ENCODE measurements at places on chromosomes 4 and X.

GRCh38 chr4:10022346-10023049 is 1.2 kb upstream of the SLC2A9 start:
- DNase-seq = no peak

DNA sequence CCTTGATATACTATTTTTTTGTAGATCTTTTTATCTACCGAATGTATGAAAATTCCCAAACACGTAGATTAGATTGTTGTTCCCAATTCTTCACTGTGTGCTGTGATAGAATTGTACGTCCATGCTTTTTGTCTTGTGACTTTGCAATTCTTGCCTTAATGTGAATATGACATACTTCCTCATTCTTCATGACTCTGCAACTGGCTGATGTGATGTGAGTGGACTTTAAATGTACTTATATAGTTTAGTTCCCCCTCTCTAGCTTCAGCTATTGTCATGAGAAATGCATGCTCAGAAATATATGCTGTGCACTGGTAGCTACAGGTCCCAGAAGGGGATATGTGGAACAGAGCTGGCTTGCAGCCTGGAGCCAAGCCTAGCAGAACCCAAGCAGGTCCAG is 89.4 kb downstream of the FTHL17 start:
- no peak for DNase-seq

DNA sequence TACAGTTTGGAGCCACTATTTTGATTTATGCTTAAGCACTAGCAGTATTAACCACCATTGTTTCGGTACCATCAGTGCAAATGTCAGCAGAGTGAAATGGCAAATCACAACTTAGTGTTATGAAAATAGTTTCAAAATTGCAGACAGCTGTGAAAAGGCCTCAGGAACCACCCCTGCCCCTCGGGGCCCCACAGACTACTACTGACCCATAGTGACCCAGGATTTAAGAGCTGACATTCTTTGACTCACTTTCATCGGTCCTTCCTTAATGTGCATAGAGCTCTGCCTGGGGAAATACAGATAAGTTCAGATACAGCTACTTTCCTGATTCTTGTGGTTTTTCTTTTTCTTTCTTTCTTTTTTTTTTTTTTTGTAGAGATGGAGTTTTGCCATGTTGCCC is 3.3 kb upstream of the BBS7 start:
- DNase-seq = no peak

DNA sequence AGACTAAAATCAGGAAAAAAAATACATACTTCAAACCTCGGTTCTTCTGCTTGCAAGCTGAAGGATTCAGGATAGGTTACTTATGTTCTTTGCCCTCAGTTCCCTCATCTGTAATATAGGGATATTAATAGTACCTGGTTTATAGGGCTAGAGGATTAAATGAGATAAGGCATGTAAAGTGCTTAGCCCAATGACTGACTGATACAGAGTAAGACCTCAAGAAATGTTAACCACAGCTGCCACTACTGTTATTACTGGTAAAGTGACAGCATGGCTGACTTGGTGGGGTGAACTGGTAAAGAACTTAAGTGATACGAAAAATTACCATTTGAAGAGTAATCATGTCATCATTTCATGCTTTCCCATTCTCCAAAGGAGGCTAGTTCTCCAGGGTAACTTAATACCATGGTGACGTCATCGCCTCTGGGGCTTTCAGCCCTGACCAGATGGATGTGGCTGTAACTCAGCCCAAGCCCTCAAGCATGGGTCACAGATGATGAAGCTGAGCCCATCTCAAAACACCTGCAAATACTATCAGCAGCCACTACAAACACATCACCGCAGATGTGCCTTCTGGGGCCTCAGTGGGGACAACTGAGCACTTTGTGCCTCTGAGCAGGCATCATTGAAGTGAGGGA is 44.5 kb upstream of the SCML1 start:
- peak; percentile 32 for DNase-seq

DNA sequence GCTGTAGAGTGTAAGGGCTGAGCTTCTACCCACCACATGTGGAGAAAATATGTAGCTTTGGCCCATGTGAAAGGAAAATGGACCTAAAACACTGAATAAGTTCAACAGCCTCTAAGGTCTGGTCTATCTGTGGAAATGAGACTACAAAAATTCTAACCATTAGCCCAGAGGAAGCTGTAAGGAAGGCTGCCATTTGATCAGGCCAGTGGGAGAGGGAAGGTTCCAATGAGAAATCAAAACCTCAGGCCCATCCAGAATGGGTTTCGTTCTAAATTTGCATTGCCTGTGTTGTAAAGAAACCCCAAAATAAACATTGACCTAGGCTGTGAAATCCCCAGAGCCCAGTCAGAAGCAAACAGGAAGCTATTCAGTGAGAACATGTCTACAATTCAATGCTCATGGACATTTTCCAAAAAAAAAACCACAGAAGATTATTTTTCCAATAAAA is 320.4 kb upstream of the SLC7A11 start:
- DNase-seq = no peak

DNA sequence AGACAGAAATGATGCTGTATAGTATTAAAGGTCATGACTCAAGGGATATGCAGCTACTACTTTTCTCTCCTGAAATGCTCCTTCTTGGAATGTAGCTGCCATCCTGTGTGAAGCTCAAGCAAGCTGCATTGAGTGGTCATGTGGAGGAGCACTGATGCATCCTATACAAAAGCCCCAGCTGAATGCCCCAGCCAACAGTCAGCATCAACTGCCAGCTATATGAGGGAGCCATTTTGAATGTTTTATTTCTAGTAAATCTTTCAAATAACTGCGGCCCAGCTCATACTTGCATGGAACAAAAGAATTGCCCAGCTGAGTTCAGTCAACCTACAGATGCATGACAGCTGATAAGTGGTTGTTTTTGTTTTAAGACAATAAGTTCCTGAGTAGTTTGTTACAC is 165.0 kb upstream of the GEMIN8 start:
- no peak for DNase-seq

- DNase-seq = no peak
Measured at GRCh38 chr4:166045457-166045856, 172.4 kb downstream of the TLL1 start.

GRCh38 chr4:58776627-58777026 is 1666.4 kb upstream of the IGFBP7 start:
- DNase-seq = peak; percentile 66

DNA sequence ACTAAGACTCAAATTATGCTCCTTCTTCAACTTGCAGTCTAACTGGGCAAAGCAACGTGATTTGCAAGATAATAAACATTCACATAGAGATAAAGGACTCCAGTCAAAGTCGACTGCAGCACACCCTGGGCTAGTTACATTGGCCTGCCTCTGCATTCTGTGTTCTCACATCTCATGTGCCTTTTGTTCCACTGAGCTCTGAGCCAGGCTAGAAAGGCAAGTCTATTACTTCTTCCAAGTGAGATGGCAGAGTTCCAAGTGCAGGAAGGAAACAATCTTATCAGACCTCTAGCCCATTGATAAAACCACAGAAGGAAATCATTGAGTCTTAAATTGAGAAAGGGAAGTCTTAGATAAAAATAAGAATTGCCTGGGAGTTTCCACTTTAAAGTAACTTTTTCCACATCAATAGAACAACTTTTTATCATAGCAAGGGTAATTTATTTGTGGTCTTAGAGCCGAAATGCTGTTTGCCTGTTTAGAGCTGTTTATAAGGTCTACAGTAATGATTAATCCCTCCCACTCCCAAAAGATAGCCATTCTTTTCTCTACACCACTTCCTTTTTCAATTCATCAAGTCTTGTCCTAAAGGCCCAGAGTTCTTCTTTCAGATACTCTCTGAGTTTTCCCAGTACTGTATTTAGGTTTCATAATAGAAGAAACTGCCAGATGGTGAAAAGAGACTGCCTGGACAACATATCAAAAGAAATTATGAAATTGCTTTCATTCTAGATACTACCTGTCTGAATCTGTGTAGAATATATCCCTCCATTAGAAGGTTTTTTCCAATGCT is 200.2 kb downstream of the GUCY2F start:
- no peak for DNase-seq

DNA sequence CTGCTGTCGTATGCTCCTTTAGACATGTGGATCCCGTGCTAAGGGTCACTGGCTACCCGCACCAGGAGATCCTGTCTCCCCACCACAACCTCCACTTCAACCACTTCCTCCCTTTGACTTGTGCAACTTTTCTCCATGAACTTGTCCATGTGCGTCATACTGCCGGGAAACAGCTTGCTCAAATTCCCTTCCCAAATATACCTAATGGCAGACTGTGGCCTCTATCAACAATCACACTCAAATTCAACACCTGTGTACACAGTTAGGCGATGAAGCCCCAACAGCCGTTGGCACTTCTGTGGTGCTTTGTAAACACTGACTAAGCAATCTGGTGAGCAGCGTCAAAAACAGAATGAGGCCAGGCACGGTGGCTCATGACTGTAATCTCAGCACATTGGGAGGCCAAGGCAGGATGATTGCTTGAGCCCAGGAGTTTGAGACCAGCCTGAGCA is 49.5 kb downstream of the CD99L2 start:
- no peak for DNase-seq

DNA sequence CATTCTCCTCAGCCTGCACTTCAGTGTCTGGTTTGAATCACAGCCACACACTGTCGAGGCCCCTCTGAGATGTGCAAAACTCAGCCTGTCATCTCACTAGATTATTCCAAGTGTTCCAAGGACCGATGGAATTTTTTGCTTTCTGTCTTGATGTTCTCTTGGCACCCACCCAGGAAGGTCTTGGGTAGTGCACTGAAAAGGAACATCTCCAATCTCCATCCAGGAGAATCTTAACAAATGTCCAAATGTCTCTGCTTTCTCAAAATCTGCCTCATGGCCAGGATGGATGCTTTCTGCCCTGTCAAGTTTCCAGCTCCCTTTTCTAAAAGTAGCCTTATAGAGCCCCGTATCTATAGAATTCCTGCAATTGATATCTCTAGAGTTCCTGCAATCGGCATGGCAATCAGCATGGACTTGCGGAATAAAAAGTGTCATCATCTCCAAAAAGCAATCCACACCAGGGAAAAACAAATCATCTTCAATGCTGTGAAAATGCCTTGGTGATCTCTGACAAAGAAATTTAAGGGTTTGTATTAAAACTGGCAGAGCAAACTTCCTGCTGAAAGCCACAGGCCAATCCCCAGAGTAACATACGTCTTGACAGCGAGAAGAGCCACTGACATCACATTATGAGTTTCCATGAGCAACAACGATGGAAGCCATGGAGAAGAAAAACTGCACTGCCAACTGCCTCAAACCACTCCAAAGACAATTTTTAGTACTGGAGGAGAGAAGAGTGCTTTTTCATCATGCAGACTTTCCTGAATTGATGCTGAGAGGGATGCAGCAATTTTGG is 215.3 kb upstream of the FAM9B start:
- DNase-seq = no peak

DNA sequence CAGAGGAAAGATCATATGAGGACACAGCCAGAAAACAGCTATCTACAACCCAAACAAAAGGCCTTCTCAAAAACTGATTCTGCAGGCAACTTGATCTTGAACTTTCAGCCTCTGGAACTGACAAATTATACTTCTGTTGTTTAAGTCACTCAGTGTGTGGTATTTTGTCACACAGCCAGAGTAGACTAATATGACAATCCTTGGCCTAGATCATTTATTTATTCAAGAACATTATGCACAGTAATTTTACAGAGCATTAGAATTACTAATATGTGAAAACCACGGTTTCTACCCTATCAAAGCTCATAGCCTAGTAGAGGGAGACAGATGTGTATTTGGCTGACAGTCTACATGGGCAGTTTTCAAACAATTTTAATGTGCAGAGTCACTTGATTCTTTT is 167.8 kb upstream of the PCDH18 start:
- DNase-seq = no peak

DNA sequence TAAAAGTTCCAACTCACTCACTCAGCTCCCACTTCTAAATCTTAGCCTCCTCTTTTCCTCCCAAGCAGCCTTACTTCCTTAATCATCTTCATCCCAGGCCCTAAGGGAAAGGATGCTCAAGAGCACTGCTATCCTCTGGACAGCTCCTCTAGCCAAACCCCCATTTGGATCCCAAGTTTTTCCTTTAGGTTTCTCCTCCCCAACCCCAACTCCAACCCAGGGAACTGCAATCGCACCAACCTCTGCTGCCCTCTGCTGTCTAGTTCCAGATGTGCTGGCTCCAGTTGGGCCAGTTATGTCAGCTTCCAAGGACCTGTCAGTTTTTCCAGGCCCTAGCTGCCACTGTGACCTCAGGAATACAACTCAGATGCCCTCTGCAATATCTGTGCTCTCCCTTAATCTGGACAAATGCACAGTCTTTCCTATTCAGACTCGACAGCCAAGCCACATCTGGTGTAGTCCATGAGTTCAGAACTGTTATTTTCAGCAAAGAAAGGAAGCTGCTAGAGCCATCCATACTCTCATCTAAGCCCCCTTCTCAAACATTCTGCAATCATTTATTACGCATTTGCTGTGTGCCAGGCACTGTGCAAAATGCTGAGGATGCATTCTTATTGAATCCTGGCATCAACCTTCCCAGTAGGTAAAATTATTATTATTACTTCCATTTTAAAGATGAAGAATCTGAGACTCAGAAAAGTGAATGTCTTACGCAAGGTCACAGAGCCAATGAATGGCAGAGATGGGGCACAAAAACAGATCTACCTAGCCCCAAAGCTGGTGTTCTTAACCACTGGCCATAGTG is 12.3 kb upstream of the XPNPEP2 start:
- DNase-seq = peak; percentile 58

- no peak for DNase-seq
Measured at GRCh38 chr4:108453366-108453765, 167.0 kb upstream of the RPL34 start.

DNA sequence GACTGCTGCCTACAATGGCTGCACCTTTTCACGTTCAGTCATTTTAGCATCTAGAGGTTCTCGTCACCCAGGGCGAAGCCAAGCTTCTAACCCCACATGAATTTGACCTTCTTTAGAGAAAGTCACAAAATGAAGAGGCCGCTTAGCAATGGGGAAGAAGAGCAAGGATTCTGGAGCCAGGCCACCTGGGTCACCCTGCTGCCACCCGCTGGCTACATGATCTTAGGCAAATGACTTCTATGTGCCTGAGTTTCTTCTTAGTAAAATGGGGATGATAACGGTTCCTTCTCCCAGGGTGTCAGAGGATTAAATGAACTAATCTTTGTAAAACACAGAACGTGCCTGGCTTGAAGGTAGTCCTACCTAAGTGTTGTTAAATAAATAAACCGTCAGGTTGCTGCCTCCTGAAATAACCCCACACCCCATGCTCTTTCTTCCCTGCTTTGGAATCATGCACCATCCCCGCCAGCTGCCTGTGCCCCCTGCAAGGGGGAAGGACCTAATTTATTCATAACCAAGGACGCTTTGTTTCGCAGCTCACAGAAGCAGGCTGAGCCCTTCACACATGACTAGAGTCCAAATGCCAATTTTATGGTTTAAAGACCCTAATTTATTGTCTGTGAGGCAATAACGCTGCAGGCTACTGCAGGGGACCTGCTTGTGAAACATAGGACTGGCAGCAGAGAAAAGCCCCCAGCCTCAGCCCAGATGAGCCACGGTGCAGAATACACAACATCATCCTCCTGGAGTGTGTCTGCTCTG is 28.6 kb upstream of the NSG1 start:
- no peak for DNase-seq

GRCh38 chrX:41478381-41478911 is 31.3 kb downstream of the NYX start:
- no peak for DNase-seq

GRCh38 chr4:107780665-107781064 is 44.1 kb upstream of the SGMS2 start:
- peak; percentile 34 for DNase-seq
